ENCODE measurements at places on chromosomes 3 and 15.

- no peak for DNase-seq
Observed at GRCh38 chr15:77436822-77437221, 16.1 kb downstream of the HMG20A start.

DNA sequence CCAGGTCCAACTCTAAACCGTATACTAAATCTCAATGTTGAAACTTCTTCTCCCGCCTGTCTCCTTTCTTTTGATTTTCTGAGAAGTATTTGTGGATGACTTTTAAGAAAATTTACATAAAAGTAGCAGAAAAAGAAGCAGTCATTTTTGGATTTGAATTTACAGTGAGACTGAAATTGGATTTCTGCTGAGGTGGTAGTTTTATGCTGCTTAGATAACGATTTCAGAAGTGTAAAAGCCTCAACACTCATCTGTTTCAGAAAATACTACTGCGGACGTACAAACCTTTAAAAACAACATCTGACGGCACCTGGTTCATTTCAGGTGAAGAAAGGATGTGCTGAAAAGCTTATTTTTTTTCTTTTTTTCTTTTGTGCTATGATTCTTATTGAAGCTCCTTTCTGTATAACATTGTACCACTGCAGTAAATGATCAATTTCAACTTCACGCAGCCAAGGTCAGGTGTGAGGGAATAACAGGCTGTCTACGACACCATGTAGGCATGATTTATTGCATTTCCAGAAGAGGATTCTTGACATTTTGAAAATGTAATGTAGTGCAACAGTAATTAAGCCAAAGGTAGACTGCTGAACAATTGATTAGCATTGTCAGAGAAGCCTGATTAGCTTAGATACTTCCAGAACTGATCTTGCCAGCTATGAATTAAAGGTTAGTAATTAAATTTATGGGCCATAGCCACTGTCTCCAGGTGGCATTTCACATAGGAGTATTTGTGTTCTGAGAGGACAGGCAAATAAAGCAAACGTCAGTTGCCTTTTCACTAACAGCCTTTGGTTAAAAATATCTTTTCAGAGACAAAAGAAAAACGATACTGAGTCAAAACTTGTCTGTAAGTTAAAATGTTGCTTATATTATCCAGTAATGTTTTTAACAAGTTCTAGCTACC lies 134.6 kb upstream of the KBTBD8 start:
- DNase-seq: no peak

- no peak for DNase-seq
Observed at GRCh38 chr3:27606537-27606936, 115.6 kb downstream of the EOMES start.

GRCh38 chr3:166052440-166052839 lies 215.2 kb upstream of the BCHE start:
- DNase-seq: no peak

- no peak for DNase-seq
Observed at GRCh38 chr3:87175732-87176131, 51.4 kb upstream of the CHMP2B start.

DNA sequence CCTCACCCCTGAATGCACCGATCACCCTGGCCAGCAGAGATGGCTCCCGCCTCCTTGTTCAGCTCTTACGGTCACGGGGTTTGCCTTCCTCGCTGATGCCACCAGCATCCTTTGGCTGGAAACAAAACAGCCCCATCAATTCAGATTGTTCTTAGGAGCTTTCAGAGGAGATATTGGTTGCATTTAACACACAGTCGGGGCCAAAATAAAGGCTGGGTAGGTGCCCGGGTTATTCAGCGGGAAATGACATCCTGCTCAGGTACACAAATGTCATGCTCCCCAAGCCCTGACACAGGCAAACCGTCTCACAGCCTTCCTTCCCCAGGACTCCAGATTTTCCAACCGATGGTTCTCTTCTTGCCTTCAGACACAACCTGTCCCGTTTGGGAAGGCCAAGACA lies 62.4 kb upstream of the MEF2A start:
- no peak for DNase-seq

DNA sequence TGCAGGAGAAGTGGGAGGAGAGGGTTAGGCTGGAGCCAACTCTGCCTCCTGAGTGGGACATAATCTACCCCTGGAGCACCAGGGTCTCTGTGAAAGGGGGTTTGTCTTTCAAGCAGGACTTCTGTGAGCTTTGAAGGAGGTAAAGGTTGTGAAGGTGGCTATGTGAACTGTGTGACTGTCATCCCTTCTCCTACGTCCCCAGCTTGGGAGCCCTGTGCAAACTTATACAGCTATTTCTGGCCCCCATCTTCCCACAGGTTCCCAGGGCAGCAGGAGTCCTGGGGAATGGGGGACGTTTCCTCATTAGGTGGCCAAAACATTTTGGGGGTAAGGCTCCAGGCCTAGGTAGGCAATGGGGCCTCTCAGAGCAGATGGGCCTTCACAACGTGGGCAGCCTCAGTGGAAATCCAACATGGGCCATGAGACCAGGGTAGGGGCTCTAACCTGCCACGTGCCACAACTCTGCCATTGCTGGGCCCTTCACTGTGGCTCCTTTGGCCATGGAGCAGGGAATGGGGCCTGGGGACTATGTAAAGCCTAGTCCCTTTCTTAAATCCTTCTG lies 3.5 kb downstream of the VIPR1 start:
- DNase-seq: no peak

- no peak for DNase-seq
Observed at GRCh38 chr3:22016197-22016596, 265.2 kb upstream of the ZNF385D start.

GRCh38 chr3:114127517-114127916 lies 51.3 kb downstream of the DRD3 start:
- DNase-seq: no peak

All from NCI-H2081 treated with DMSO at 0.1 percent for 48 hours (cell line).